ENCODE measurements at places on chromosomes 5 and 9. TPM values are rescaled to one million over a fixed set of nuclear protein-coding genes. Genes with fewer than 3 reads are reported as not detected.

Gene PCDHB4
- total RNA-seq = 0.35 TPM

Gene RFESD
- 1.6 TPM for total RNA-seq

Gene ZNF454
- 0.18 TPM for total RNA-seq

Gene KCNT1
- total RNA-seq = not detected

Gene NR2F1
- total RNA-seq = 10.2 TPM

Gene IL17B
- not detected for total RNA-seq

Gene CTSL
- total RNA-seq = 152 TPM

Gene PJA2
- 38.9 TPM for total RNA-seq

Gene RMRP
- 13,056 TPM for total RNA-seq

Gene TAF11L5
- total RNA-seq = not detected

Gene FYB1
- 4.4 TPM for total RNA-seq

Gene FAM221B
- total RNA-seq = not detected

Gene BHMT2
- 374 TPM for total RNA-seq

Gene ZNF618
- total RNA-seq = 5.7 TPM

Gene TERT
- 0.10 TPM for total RNA-seq

Gene DUSP1
- total RNA-seq = 145 TPM

Gene SLC6A7
- not detected for total RNA-seq

Gene SNX24
- 8.2 TPM for total RNA-seq

Gene BTNL8
- 0.45 TPM for total RNA-seq

Gene PGGT1B
- total RNA-seq = 23.2 TPM

Gene LCN15
- total RNA-seq = not detected

Gene VAV2
- 34.8 TPM for total RNA-seq

Gene FUT7
- 0.08 TPM for total RNA-seq

Gene SPATA31D4
- not detected for total RNA-seq

Gene CACFD1
- total RNA-seq = 30.0 TPM

Gene OTULINL
- total RNA-seq = 1.4 TPM

Gene NINJ1
- total RNA-seq = 53.3 TPM

Gene ADAM19
- 2.9 TPM for total RNA-seq

Gene TAS2R1
- not detected for total RNA-seq

Gene SECISBP2
- total RNA-seq = 19.1 TPM

Gene TARS1
- total RNA-seq = 51.9 TPM

Gene JADE2
- total RNA-seq = 14.2 TPM

Gene SEC16A
- total RNA-seq = 71.8 TPM

Gene PDGFRB
- 12.8 TPM for total RNA-seq

Gene SOX30
- not detected for total RNA-seq

Gene GIN1
- 6.4 TPM for total RNA-seq
